Stimulated activated CD8-positive, alpha-beta memory T cell treated with anti-CD3 and anti-CD28 coated beads, Interleukin-4, amount 100 ng/mL, for 24 hours (primary cell): ENCODE measurements at places on chromosomes 2 and 18.

- DNase-seq, result no peak
Measured at GRCh38 chr18:24539866-24540617, 79.6 kb downstream of the HRH4 start.

DNA sequence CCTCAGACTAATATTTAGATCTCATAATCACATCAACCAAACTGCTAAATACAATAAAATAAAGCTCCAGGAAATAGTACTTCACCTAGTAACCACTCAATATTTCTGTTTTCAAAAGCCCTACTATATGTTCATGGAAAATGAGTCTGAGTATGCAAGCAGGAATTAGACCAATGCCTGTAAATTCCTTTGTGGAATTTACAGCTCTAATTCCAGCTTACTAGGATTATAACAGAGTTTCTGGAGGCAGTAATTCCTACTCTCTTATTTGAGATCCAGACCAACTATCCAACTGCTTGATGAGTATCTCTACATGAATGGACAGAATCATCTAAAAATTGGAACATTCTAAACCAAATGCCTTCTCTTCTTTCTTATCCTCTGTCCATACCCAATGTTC is 11.6 kb downstream of the CDKL4 start:
- DNase-seq, result no peak

DNA sequence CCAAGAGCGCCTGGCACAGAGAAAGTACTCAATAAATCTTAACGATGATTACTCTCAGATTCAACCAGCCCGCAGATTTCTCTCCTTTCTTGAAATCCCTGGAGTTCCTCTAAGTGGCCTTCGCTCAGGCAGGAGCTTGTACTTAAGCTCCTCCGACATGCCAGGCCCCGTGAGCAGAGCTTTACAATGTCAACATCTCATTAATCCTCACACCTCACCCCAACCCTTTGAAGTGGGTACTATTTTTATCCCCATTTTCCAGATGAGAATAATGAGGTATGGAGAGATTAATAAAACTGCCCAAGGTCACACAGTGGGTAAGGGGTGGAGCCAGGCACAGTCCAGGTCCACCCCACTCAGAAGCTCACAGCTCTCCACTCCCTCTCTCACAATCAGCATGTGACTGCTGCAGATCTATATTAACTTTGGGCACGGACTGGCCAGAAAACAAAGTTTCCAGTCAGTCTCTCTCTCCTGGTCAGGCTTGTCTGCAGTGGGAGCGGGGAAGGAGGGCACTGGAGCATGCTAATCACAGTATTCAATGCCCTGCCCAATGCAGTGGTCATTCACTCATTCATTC is 18.0 kb downstream of the DNMT3A start:
- DNase-seq, result no peak

GRCh38 chr18:43160509-43160908 is 45.0 kb upstream of the RIT2 start:
- DNase-seq, result no peak

GRCh38 chr18:31643003-31643402 is 41.4 kb downstream of the B4GALT6 start:
- no peak for DNase-seq
